ENCODE measurements at places on chromosomes 6 and 20.

DNA sequence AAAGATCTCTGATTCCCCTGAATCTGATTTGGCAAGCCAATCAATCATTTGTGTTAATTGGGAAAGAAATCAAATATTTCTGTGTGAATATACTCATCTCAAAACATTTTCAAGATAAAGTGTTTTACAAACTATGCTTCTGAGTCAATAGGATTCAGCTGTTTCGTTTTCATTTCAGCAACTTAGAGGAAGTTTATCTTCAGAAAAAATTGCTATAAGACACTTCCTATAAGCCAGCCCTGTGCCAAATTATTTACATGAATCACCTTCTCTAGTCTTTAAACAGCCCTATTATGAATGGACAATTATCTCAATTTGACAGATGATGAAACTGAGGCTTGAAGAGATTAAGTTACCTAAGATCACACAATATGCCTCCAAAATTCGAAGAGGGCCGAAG, 10.9 kb downstream of the DEFB129 start:
- DNase-seq, result no peak

DNA sequence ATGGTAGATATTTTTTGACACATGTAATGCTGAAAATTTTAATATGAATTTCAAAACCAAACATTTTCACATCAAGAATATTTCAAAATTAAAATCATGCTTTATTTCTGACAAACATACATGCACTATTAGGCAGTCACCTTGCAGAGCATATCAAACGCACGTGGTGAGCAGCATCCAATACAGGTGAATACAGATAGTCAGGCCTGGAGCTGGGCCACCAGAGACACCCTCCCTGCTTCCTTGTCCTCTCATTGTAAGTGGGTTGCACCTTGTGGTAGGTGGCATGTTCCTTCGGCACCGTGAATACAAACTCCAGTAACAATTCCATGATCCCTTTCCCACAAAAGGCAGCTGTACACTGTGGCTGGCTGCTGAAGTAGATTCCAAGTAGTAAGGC, 8.9 kb downstream of the REV3L start:
- DNase-seq, result no peak

DNA sequence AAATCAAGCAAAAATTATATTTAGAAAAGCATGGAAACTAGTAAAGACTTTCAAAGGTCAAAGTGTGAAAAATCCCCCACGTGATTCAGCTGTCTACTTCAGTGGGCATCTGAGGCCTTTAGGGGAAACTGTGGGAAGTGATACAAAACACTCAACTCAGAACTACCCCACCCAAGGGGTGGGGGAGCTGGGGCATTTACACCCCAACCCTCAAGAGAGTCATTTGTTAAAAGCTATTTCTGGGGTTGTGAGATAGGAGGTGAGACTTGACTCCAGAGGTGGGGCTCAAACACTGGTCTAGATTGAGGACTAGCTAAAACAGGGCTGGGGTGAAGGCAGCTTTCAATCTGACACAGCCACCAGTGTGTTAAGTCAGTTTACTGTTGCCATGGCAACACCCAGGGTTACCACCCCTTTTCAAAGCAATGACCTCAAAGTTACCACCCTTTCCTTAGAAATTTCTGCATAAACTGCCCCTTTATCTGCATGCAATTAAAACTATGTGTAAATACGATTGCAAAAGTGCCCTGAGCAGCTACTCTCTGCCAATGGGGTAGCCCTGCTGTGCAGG, 9.9 kb upstream of the GTSF1L start:
- DNase-seq, result no peak

DNA sequence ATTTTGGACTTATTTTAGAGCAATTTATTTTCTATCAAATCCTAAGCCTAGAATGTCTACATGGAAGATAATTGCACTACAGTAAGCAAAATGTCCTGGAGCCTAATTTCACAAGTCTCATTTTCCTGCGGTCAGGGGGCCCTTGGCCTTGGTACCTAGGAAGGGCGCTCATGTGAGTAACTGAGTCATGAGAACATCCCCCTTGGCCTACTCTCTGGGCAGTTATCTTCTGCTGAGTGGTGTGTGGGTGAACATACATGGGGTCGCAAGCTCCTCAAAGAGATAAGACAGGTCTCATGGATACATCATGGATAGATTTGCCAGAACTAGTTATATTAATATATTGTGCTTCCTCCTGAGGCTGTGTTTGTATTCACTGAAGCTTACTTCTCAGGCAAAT, 211.2 kb upstream of the MARCKS start:
- no peak for DNase-seq

DNA sequence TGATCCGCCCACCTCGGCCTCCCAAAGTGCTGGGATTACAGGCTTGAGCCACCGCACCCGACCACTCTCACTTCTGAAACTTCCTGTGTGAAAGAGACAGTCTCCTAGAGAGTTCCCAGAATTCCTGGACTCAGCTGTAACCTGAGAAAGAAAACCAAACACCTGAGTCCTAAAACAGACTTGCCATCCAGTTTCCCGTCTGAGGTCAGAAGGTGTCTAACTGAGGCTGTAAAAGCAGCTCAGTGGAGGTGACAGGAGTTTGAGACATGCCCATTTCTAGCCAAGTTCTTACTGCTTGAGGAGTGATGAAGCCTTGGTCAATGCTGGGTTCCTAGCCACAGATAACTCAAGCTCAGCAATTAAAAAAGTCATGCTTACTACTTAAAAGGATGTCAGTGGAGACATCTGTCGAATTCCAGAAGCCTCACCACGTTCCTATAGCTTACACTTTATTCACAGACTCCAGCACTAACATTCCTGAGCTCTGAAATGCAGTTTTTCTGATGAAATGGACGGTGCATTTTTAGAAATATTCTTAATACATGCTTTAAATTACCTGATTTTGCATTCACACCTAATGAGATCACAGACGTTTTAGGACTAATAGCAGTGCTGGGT, 6.1 kb downstream of the UQCC2 start:
- DNase-seq, result no peak

DNA sequence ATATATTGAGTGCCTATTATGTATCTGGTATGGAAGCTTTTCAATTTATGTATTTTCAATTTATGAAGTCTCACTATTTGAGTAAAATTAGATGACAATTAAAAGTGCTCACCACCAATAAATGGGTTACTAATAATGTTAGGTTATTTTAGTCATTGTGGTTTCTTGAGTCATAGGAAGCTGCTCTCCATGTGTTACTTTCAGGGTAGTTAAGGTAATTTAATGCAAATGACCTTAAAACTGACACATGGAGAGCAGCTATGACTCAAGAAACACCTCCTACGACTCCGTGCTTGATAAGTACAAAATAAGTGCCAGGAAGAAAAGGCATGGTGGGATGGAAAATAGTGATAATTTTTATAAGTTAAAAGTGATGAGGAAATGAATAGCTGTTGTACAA, 16.5 kb upstream of the TINAG start:
- no peak for DNase-seq

DNA sequence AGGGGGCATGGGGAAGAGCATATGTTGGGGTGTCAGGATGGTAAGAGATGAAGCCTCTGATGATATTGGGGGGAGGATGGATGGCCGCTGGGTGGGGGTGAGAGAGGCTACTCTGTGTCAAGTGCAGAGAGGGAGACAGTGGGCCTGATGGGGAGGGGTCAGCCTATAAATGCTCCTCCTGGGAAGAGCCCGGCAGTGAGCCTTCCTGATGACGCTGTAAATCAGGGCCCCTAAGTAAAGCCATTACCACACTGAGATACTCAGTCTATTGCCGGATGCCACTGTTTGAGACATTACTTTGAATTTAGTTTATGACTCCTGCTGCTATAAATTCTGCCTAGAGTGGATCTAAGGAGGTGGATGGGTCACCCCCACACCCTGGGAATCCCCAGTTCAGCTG, 28.1 kb downstream of the LRFN2 start:
- DNase-seq, result no peak

DNA sequence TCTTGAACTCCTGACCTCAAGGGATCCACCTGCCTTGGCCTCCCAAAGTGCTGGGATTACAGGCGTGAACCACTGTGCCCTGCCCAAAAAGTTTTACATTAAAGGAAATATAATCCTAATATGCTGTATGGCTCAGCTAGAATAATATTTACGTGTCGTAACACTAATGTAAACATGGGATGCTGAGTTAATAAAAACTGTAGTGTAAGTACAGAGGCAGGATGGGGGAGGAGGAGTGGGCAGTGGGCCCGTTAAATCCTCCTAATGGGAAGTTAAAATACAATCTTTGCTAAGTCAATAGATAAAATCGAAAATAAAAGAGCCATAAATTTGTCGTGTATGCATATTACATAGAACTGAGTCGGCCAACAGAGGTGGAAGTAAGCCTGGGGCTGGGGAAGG, 12.1 kb upstream of the IP6K3 start:
- no peak for DNase-seq

- DNase-seq, result no peak
Observed at GRCh38 chr6:105880030-105880492, 206.1 kb upstream of the PRDM1 start.

GRCh38 chr6:165962366-165962765, 205.3 kb downstream of the TBXT start:
- DNase-seq, result no peak

DNA sequence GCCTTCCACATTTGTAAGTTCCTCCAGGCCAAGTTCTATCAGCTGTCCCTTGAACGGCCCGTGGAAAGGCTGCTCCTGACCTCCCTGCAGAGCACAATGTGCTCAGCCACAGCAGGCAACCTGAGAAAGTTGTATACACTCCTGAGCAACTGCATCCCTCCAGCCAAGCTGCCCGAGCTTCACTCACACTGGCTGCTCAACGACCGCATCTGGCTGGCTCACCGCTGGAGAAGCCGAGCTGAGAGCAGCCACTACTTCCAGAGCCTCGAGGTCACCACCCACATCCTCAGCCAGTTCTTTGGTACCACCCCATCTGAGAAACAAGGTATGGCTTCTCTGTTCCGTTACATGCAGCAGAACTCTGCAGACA, 2.1 kb downstream of the ZSWIM1 start:
- no peak for DNase-seq

GRCh38 chr6:158625881-158626305, 18.6 kb downstream of the DYNLT1 start:
- no peak for DNase-seq

DNA sequence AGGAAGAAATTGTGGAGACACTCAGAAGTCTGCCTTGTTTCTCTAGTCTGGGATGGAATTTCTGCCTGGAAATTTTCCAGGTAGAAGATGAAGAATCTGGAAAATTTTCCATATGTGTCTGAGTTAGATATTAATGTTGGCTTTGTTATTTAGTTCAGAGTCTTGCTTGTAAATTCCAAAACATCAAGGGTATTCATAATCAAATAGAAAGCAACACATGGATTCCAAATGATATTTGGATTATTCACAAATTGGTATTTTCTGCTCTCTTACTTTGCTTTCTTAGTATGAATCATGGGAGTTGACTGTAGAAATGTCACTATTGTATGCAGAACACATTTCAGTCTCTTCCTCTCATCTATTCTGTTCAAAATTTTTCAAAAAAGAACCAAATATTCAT, 116.0 kb downstream of the GRIK2 start:
- DNase-seq, result no peak

GRCh38 chr6:158538741-158539140, 21.1 kb upstream of the TMEM181 start:
- no peak for DNase-seq

- no peak for DNase-seq
Observed at GRCh38 chr6:134288538-134289203, 29.2 kb downstream of the SGK1 start.

All from caudate nucleus (tissue), 63 donors.